Endothelial cell of umbilical vein (primary cell): ENCODE measurements at places on chromosomes 6 and 20. TPM values are rescaled to one million over a fixed set of nuclear protein-coding genes. Genes with fewer than 3 reads are reported as not detected.
A peak's percentile ranks its signal among the peaks of the same experiment; 100 is the strongest.

DNA sequence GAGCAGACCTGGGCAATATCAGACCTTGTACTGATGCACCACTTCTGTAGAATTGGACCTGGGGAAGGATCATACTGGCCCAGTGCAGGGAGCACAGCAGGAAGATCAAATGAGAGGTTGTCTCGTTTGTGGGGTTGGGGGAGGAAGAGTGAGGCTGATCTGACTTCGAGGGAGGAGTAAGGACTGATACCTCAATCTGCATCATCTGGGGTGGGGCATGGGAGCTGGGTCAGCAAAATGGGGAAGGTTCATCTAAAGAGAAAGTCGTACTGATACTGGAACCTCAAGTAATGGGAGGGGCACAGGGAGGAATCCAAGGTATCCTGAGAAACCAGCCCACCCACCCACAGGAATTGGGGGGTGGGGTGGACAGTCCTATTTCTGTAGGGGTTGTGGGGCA, 3.7 kb downstream of the RNF39 start:
- no peaks in the 10 kb centered on the region for H3K36me3 ChIP-seq
- H3K4me1 ChIP-seq: peaks cover 7% of the 10 kb centered on the region
- no peak overlapping the region for H3K27ac ChIP-seq
- H3K27me3 ChIP-seq: peaks cover 67% of the 10 kb centered on the region
- no peak for DNase-seq

GRCh38 chr20:45685896-45686295, 15.9 kb upstream of the WFDC11 start:
- no peaks in the 10 kb centered on the region for H3K27me3 ChIP-seq
- DNase-seq: no peak
- H3K4me3 ChIP-seq: no peak overlapping the region
- no peaks in the 10 kb centered on the region for H3K4me1 ChIP-seq
- no peak overlapping the region for H3K27ac ChIP-seq

- H3K27me3 ChIP-seq: no peaks in the 10 kb centered on the region
- H3K27ac ChIP-seq: peak overlapping the region; percentile 59
- DNase-seq: peak; percentile 97
- H3K4me3 ChIP-seq: no peak overlapping the region
- H3K36me3 ChIP-seq: no peaks in the 10 kb centered on the region
Observed at GRCh38 chr20:6673071-6673470, 94.4 kb upstream of the BMP2 start.

DNA sequence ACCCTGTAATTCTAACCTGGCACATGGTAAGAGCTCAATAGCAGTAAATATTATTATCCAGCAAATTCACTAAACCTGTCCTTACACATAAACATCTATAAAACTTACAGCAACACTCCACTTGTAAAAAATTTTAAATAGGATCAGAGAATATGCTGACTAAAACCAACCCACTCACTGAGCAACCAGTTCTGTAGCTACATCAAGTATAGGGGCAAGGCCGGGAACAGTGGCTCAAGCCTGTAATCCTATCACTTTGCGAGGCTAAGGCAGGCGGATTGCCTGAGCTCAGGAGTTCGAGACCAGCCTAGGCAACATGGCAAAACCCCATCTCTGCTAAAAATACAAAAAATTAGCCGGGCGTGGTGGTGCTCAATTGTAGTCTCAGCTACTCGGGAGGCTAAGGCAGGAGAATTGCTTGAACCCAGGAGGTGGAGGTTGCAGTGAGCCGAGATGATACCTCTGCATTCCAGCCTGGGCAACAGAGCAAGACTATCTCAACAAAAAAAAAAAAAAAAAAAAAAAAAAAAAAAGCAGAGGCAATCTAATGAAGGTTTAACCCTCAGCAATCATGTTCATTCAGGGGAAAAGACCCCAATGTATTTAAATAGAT, 6.8 kb downstream of the STAU1 start:
- no peaks in the 10 kb centered on the region for H3K27me3 ChIP-seq
- no peak overlapping the region for H3K4me3 ChIP-seq
- H3K4me1 ChIP-seq: peaks cover 10% of the 10 kb centered on the region
- H3K36me3 ChIP-seq: peaks cover 3% of the 10 kb centered on the region

GRCh38 chr6:33073431-33073871, at the start of gene HLA-DPA1:
TSS of gene HLA-DPA1 (minus strand) at chr6:33073649.
- no peak for DNase-seq
- H3K27me3 ChIP-seq: no peaks in the 10 kb centered on the region
- no peaks in the 10 kb centered on the region for H3K4me1 ChIP-seq
- H3K36me3 ChIP-seq: no peaks in the 10 kb centered on the region
- no peak within 1 kb of the TSS for H3K27ac ChIP-seq
- H3K4me3 ChIP-seq: no peak within 1 kb of the TSS

C20orf173 gene
- not detected in 2 replicates for total RNA-seq

GRCh38 chr6:159897603-159898002, 6.8 kb downstream of the MAS1 start:
- H3K27me3 ChIP-seq: no peaks in the 10 kb centered on the region
- H3K27ac ChIP-seq: no peak overlapping the region
- no peaks in the 10 kb centered on the region for H3K36me3 ChIP-seq

- H3K27me3 ChIP-seq: peaks cover 4% of the 10 kb centered on the region
- H3K4me3 ChIP-seq: no peak overlapping the region
- H3K4me1 ChIP-seq: peaks cover 2% of the 10 kb centered on the region
- no peak overlapping the region for H3K27ac ChIP-seq
- H3K36me3 ChIP-seq: no peaks in the 10 kb centered on the region
Observed at GRCh38 chr20:24158281-24158680, 169.7 kb upstream of the GGTLC1 start.

DNA sequence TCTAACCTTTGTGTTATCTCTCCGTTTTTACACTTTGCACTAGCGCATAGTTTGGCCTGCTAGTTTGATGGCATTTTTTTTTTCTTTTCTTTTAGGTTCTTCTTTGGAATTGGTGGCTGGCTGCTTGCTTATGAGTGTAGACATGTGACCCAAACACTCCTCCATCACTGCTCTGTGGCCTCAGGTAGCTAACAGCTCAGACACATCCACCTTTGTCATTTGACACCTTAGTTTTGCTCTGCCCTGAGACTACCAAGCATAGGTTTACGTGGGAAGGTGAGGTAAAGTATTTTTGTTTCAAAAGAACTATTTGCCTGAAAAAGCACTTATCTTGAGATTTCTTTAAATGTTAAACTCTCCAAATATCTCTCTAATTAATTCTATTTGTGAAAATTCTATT, 368.4 kb upstream of the MAP3K7 start:
- no peak overlapping the region for H3K27ac ChIP-seq
- no peak for DNase-seq
- no peaks in the 10 kb centered on the region for H3K27me3 ChIP-seq
- no peaks in the 10 kb centered on the region for H3K4me1 ChIP-seq
- no peaks in the 10 kb centered on the region for H3K36me3 ChIP-seq

CEP85L gene
- total RNA-seq: 9.2 and 12.0 TPM in 2 replicates

DNA sequence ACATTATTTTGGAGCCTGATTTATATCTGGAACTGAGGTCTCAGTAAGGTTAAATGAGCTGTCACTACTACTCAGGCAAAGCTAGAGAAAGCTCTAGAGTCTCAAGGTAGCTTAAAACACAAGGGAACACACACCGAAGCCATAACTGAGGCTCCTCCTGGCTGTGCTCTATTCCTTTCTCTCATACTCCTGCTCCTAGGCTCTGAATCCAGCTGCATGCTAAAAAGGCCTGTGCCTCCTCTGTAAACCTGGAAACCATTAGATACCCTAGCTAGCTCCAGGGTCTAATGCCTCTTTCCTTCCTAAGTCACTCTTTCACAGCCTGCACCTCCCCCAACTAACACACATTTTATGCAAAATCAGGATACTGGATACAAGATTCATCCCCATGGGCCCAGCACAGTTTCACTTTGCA, 17.1 kb downstream of the RIPOR2 start:
- H3K36me3 ChIP-seq: no peaks in the 10 kb centered on the region
- no peak overlapping the region for H3K27ac ChIP-seq
- H3K4me3 ChIP-seq: no peak overlapping the region
- no peaks in the 10 kb centered on the region for H3K4me1 ChIP-seq

DNA sequence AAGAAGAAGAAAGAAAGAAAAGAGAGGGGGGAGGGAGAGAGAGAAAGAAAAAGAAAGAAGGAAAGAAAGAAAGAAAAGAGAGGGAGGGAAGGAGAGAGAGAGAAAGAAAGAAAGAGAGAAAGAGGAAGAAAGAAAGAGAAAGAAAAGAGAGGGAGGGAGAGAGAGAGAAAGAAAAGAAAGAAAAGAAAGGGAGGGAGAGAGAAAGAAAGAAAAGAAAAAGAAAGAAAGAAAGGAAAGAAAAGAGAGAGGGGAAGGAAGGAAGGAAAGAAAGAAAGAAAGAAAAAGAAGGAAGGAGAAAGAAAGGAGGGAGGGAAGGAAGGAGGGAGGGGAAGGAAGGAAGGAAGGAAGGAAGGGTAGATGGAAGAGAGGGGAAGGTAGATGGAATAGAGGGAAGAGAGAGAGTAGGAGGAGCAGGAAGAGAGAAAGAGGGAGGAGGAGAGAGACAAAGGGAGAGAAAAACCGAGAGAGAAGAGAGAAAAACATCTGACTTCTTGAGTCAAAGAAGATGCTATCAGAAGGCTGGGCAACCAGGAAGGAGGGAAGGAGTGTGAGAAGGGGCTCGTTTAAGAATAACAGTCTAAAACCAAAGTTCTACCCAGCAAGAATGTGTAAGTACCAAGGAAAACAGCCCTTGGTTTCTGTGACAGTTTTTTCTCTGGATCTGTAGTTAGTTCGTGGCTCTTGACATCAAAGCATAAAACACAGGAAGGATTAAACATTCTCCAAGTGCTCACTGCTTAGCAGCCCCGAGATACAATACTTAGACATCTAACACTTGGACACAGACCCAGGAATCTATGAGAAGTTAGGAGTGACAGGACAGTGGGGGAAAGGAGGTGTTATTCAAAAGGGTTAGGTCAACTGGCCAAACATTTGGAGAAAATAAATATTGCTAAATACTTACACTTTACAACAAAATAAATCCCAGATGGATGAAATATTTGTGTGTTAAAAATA, 131.9 kb upstream of the STMND1 start:
- no peaks in the 10 kb centered on the region for H3K4me1 ChIP-seq
- H3K4me3 ChIP-seq: no peak overlapping the region
- H3K36me3 ChIP-seq: no peaks in the 10 kb centered on the region
- DNase-seq: no peak
- peaks cover 18% of the 10 kb centered on the region for H3K27me3 ChIP-seq
- H3K27ac ChIP-seq: no peak overlapping the region

- no peak overlapping the region for H3K27ac ChIP-seq
- H3K36me3 ChIP-seq: no peaks in the 10 kb centered on the region
- H3K27me3 ChIP-seq: no peaks in the 10 kb centered on the region
Observed at GRCh38 chr20:62638679-62639406, 3.5 kb upstream of the SLCO4A1 start.

GRCh38 chr6:8181951-8182845, 79.8 kb upstream of the EEF1E1 start:
- H3K27me3 ChIP-seq: no peaks in the 10 kb centered on the region
- no peak overlapping the region for H3K4me3 ChIP-seq
- H3K36me3 ChIP-seq: no peaks in the 10 kb centered on the region
- DNase-seq: no peak

CITED2 gene
- 81.1 and 82.3 TPM in 2 replicates for total RNA-seq

GPR63 gene
- total RNA-seq: 0.09 and 0.13 TPM in 2 replicates

GRCh38 chr20:58700823-58701222, 8.2 kb downstream of the NPEPL1 start:
- no peaks in the 10 kb centered on the region for H3K4me1 ChIP-seq
- H3K36me3 ChIP-seq: peaks cover 5% of the 10 kb centered on the region
- H3K27me3 ChIP-seq: no peaks in the 10 kb centered on the region
- no peak for DNase-seq
- H3K4me3 ChIP-seq: no peak overlapping the region

- H3K27ac ChIP-seq: no peak overlapping the region
- no peak overlapping the region for H3K4me3 ChIP-seq
- H3K27me3 ChIP-seq: peaks cover 7% of the 10 kb centered on the region
- DNase-seq: no peak
- H3K4me1 ChIP-seq: no peaks in the 10 kb centered on the region
Observed at GRCh38 chr20:50716518-50716917, 14.9 kb upstream of the PARD6B start.

GRCh38 chr6:167294651-167295494, 3.8 kb downstream of the UNC93A start:
- no peaks in the 10 kb centered on the region for H3K4me1 ChIP-seq
- no peaks in the 10 kb centered on the region for H3K36me3 ChIP-seq
- H3K4me3 ChIP-seq: no peak overlapping the region
- H3K27ac ChIP-seq: no peak overlapping the region

C6orf163 gene
- total RNA-seq: 2.2 and 2.5 TPM in 2 replicates

DNA sequence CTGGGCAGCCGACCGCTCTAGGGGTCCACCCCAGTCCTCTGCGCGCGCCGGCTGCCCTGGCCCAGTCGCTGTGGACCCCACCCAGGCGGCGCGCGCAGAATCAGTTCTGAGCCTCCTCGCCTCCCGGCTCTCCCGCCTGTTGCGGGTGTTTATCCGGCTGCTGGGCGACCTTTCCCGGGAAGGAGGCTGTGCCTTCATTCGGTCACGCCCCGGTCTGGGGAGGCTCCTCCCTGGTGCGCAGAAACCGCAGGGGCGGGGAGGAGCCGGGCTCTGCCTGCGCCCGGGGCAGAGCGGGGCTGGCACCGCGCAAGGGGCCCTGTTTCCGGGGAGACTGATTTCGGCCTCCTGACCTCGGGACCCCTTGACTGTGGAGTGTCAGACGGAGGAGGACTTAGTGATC, 80.8 kb upstream of the EYS start:
- no peaks in the 10 kb centered on the region for H3K4me1 ChIP-seq
- DNase-seq: no peak
- H3K27ac ChIP-seq: no peak overlapping the region
- no peak overlapping the region for H3K4me3 ChIP-seq

PKIB gene
- not detected in 2 replicates for total RNA-seq

- peaks cover 34% of the 10 kb centered on the region for H3K4me1 ChIP-seq
- no peak overlapping the region for H3K4me3 ChIP-seq
- no peaks in the 10 kb centered on the region for H3K27me3 ChIP-seq
- peak; percentile 89 for DNase-seq
- no peaks in the 10 kb centered on the region for H3K36me3 ChIP-seq
Observed at GRCh38 chr20:21323640-21324039, 20.5 kb downstream of the XRN2 start.

GRCh38 chr6:43434943-43435342, 7.6 kb downstream of the ABCC10 start:
- peaks cover 13% of the 10 kb centered on the region for H3K4me1 ChIP-seq
- no peaks in the 10 kb centered on the region for H3K27me3 ChIP-seq
- DNase-seq: no peak
- H3K4me3 ChIP-seq: no peak overlapping the region
- no peak overlapping the region for H3K27ac ChIP-seq
- H3K36me3 ChIP-seq: peaks cover 22% of the 10 kb centered on the region

SLC52A3 gene
- total RNA-seq: not detected in 2 replicates

TMEM170B gene
- 4.1 and 4.2 TPM in 2 replicates for total RNA-seq

SLCO4A1 gene
- total RNA-seq: 3.3 and 4.1 TPM in 2 replicates

- peaks cover 15% of the 10 kb centered on the region for H3K4me1 ChIP-seq
- H3K27me3 ChIP-seq: peaks cover 34% of the 10 kb centered on the region
- H3K4me3 ChIP-seq: no peak overlapping the region
- no peak overlapping the region for H3K27ac ChIP-seq
- no peak for DNase-seq
Observed at GRCh38 chr6:127518191-127518709, 885 bp downstream of the MTCL3 start.

DNA sequence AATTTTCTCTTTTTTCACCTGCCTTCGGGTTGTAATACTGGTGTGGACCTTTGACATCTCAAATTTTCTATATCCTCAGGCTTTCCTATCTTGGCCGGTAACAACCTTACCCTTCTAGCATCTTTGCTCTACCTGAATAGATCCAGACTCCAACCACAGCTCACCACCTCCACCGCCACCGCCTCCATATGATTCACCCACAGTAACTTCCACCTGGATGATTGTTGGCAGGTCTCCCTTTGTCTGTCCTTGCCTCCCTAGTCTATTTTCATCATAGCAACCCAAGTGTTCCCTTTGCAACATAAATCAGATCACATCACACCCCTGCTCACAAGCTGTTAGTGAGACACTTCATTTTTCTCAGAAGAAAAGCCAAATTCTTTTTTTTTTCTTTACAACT, 525.8 kb upstream of the POU3F2 start:
- no peak overlapping the region for H3K4me3 ChIP-seq
- no peaks in the 10 kb centered on the region for H3K4me1 ChIP-seq
- no peak for DNase-seq
- H3K27ac ChIP-seq: no peak overlapping the region
- H3K36me3 ChIP-seq: no peaks in the 10 kb centered on the region

PLCB4 gene
- 1.6 and 1.7 TPM in 2 replicates for total RNA-seq

XKR7 gene
- total RNA-seq: 0.04 TPM in 1 of 2 replicates, not detected in the other
